ENCODE measurements at places on chromosomes 3 and 15. TPM values are rescaled to one million over a fixed set of nuclear protein-coding genes. Genes with fewer than 3 reads are reported as not detected.

- no peak for DNase-seq
These were observed 43.4 kb upstream of the PRTG start for GRCh38 chr15:55786341-55786740.

GRCh38 chr3:78183906-78184599 is 1144.2 kb downstream of the ROBO2 start:
- DNase-seq, result no peak

DNA sequence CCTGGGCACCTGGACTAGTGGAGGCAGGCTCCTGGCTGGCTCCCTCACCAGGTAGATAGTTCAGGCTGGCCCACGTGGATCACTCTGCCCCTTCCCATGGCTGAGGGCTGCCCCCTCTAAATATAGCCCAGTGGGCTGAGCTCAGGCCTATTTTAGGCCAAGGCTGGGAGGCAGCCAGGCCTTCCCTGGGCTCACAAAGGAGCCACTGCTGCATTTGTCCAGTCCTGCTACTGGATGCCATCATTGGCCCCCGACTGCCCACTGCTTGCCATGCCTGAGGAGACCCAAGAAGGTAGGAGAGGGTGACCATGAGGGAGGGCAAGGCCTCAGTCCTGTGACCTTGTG is at the start of gene LSMEM2:
LSMEM2 (plus strand) TSS at position 208 of the 345 bp plus-strand sequence; CDS start at position 235, 27 bp downstream.
- no peak for DNase-seq

DNA sequence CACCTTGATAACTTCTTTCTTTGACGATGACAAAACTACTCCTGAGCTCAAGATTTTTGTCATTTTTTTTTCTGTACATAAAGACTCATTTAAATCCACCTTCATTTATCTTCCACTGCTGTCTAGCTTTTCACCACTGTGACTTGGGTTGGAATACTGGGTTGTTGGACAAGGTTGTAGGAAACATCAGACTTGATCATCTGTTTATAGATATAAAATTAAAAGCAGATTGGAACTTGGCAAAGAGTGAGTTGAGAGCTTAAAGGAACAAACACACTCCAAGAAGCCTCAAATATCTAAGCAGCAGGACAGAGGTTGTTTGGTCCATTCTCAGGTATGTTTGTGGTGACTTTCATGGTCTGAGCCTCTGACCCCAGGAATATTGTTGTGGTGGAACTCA is 141.7 kb upstream of the NDN start:
- no peak for DNase-seq

- no peak for DNase-seq
These were observed 36.0 kb upstream of the C3orf70 start for GRCh38 chr3:185188816-185189215.

DNA sequence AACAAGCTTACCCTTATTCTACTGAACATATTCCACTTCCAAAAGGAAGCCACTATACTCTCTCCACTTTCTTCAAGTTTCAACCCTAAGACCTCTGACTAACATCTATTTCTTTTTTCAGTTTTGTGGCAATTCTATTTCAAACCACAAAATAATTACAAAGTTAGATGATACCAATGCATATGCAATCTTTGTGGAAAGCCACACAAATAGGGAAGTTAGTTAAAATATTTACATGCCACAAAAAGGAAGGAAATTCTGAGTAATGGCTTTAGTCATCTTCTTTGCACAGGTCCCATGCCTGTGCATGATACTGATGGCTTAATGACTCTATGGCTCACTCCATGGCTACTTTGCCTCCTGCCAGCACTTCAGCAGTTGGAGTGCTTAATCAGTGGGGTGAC is 57.0 kb upstream of the MCTP2 start:
- no peak for DNase-seq

DNA sequence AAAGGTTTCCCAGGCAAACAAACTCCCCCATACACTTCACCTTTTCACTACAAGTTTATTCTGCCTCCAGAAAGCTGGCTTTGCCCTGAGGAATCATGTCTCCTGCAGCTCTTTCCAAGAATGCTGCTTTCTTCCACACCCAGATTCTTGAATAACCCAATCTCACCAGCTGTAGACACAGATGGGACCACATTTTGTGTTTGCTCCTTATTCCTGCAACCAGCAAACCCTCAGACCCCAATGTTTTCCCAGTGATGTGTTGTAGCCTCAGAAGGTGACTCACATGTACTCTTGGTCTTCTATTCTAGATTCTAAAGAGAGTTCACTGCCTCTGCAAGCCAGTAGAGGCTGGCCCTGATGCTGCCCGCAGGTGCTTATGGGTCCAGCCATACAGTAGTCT is 23.6 kb upstream of the TRIM59 start:
- no peak for DNase-seq

DNA sequence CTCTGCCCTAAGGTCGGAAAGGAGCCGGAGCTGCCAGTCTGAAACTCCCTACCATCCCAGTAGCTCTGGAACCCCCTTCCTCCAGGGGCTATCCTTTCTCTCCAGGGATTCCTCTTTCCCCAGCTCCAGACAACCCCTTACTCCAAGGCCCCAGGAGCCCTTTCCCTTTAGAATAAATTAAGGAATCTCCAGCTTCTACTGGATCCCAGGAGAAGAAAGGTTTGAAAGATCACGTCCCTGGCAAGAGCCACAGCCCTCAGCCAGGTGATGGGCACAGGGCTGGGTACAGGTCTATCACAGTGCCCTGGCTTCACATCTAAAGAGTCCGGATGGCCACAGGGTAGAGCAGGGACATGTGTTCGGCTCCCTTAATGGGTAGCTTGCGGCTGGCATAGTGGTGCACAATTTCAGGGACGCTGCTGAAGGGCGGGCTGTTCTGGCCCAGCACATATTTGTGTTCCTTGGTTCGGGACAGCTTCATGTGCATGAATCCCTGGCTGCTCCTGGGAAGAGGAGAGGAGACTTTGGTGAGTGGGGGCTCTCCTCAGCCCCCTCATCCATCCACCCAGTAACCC is 20.0 kb downstream of the SHF start:
- DNase-seq, result no peak

DNA sequence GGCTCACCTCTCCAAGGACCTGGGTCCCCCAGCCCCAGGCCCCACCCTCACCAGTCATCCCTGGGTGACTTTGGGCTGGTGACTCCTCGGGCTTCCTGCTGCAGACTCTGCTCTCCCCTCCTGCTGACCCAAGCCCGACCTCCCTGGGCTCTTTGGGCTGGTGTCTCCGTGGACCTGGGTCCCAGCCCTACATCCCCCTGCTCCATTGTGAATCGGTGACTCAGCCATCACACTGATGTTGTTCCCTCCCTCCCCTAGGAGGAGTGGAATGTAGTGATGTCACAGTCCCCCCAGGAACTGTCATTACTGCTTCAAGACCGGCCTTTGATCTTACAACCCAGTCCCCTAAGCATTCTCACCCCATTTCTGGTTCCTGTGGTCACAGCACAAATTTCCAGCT is 83.7 kb downstream of the ADAMTS7 start:
- no peak for DNase-seq

- no peak for DNase-seq
These were observed 651 bp downstream of the PLSCR2 start for GRCh38 chr3:146468671-146469149.

- no peak for DNase-seq
These were observed 16.4 kb downstream of the PXYLP1 start for GRCh38 chr3:141248064-141248463.

- no peak for DNase-seq
These were observed 119.5 kb downstream of the FGF12 start for GRCh38 chr3:192607798-192608197.

DNA sequence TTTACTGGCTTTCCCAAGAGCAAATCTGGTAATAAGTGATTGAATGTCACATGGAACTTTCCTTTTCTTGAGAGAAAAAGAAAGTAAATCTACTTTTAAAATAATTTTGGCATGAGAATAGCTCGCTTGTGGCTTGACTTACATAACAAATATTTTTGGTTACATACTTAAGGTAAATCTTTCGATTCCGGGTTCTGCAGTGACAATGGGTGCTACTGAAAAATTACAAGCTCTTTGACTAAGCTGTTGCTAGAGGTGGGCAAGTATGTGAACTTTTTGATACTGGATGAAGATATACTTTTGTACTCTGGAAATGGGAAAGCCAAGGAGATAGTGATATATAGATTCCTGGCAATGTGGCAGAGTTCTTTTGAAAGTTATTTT is 51.9 kb upstream of the OTOL1 start:
- DNase-seq, result no peak

GRCh38 chr3:18559331-18559842 is 134.2 kb upstream of the SATB1 start:
- no peak for DNase-seq

- DNase-seq, result no peak
These were observed 1.7 kb downstream of the CMTM8 start for GRCh38 chr3:32240159-32240545.

DNA sequence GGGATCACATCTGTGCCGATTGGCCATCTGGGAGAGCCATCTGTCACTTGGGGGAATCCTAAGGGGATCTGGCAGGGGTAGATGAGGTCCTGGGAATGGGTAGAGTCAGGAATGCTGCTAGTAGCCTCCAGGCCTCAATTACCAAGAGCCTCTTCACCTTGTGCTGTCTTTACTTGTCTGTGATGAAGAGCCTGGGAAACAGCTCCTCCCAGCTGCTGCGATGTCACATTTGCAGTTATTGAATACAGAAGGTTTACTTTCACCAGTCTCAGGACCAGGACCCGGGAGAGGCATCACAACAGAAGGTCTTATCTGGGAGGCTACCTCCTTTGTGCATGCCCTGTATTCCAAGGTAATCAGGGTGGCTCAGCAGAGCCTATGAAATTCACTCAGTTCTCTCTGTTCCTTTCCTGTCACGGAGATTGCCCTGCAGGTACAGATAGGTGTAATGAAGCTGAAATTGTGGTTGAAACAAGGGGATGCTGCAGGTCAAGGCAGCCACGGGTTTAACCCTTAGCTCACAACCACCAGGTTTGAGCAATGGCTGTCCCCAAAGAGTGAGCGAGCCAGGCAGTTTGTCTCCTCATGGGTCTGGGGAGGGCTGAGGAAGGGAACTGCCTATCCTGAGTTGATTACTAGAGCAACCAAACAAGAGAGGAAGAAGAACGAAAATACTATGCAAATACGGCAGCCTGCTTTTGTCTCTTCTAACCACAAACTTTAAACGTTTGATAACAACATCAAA is 298.9 kb upstream of the RORA start:
- DNase-seq, result no peak

GRCh38 chr3:157836022-157836421 is 270.2 kb downstream of the SHOX2 start:
- no peak for DNase-seq

GRCh38 chr3:150227839-150228238 is 180.3 kb upstream of the TSC22D2 start:
- DNase-seq, result no peak

GRCh38 chr3:23193831-23194230 is 9.3 kb upstream of the UBE2E2 start:
- DNase-seq, result no peak

GRCh38 chr3:19427422-19428149 is 279.3 kb downstream of the KCNH8 start:
- DNase-seq, result no peak

DNA sequence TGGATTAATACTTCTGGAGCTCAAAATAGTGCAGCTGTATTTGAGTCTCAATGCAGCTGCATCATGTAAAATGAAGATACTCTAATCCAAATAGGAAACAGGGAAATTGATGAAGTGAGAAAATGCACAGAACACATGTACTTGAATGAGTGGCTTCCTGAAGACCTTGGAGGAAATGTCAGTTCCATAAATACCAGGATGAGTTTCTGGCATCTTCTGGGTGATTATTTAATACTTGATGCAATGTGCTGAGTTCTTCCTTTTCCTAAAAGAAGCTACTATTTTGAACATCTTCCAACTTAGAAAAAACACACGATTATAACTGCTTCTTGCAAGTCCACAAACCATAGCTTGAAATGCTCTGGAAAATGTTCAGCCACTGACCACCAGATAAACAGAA is 162.8 kb downstream of the SLC9A9 start:
- DNase-seq, result no peak

GRCh38 chr3:128854475-128854874 is 24.9 kb upstream of the ACAD9 start:
- DNase-seq, result no peak

DNA sequence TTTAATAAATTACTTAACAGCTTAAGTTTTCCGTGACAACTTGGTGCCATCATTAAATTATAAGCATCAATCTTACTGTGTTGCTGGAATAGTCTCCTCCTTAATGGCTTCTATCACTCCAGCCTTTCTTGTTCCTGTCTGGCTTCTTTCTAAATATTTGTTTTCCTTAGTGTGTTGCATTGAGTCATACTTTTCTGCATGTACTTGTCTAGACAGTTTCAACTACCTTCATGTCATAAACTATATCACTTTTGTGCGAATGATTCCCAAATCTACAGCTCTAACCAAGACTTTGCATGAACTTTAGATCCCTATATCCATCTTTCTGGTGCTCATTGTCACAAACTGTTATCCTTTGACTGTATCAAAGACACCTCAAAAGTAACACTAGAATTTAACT is 78.4 kb downstream of the AKAP13 start:
- DNase-seq, result no peak

DNA sequence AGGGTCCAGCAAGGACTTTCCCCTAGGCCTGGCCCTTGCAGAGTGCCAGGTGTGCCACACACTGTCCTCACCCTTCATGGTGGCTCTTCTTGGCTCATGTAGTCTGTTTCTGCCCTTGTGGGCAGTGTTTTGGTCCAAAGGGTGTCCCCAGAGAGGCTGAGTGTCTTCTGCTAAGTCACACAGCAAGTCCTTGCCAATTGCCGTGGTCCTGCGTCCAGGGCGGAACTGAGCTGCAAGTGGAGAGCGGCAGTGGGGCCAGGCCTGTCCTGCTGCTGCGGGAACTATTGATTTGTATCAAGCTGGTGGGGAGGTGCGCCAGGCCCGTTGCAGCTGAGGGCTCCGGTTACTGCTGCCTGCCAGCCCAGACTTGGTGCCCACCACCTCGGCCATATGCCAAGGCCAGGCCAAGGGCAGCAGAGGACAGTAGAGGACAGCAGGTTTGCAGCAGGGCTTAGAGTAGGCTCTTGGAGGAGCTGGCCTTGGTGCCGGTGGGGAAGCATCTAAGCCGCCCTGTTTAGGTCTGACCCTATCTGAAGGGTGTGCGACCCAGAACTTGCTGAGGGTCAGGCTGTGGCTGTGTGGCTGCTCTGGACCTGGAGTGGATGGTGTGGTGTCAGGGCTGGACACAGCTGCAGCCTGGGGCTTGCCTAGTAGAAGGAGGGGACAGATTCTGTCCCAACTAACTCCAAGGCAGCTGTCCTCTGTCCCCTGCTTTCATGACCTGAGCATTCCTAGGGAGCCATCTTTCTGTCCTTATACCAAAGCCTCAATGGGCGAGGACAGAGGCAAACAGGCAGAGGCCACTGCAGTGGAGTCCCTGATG is 4.5 kb downstream of the AMIGO3 start:
- no peak for DNase-seq

- no peak for DNase-seq
These were observed 565.3 kb upstream of the SGO1 start for GRCh38 chr3:20751296-20751695.

GRCh38 chr15:76179023-76179422 is 119.2 kb downstream of the TMEM266 start:
- no peak for DNase-seq

The SAXO2 gene
- total RNA-seq, result 1.5 TPM

The LRRC2 gene
- total RNA-seq, result 2.7 TPM

The C3orf20 gene
- not detected for total RNA-seq

The CCDC80 gene
- total RNA-seq, result 2.0 TPM

The PROK2 gene
- total RNA-seq, result 0.62 TPM

The HRG gene
- total RNA-seq, result not detected

The TUSC7 gene
- total RNA-seq, result not detected

The TMEM42 gene
- 8.2 TPM for total RNA-seq

All from esophagus squamous epithelium (tissue), 5 donors.